ENCODE measurements at places on chromosomes 6 and 20. TPM values are rescaled to one million over a fixed set of nuclear protein-coding genes. Genes with fewer than 3 reads are reported as not detected.

- DNase-seq = no peak
Observed at GRCh38 chr20:63562461-63563224, 8.7 kb downstream of the FNDC11 start.

FKBP1C gene
- not detected for total RNA-seq

CTAGE9 gene
- total RNA-seq = 0.21 TPM

- no peak for DNase-seq
Observed at GRCh38 chr6:126812010-126812409, 306.5 kb upstream of the RSPO3 start.

ZC3H12D gene
- 7.7 TPM for total RNA-seq

DNA sequence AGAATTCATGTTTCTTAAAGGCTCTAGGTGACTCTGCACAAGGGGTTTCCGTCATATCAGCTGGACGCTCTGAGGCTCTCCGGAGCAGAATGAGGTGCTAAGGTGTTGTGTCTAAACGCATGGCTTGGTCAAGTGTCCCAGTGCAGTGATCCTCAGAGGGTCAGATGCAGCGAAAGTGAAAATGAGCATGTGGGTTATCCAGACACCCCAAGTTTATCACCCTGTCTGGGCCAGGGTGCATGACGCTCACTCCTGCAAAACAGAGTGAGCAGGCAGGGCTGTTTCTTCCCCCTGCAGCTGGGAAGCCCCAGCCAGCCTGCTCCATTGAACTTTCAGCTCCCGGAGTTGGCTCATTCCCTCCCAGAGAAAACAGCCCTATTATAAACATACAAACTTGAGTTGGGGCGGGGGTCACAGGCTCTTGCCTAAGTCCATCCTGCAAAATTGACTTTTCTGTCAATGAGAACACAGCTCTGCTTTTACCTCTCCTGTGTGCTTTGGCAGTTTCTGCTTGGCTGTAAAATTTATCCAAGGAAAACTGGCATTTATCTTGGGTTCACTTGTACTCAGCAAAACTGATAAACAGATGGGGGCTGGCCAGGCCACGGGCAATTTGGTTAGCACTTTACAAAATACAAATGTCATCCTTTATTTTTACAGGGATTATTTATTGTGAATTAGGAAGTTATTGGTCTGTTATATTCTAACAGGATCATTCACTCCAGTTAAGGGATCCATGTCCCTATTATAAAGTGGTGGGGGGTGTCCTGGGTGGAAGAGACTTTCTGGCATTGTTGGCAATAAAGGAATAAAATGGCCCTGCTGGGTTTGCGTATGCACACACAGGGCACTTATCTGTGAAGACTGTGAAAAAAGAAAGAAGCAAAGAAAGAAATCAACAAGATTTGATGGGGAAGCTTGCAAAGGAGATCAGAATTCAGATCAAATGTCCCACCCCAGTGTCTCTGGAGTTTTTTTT lies 154.9 kb downstream of the FOXA2 start:
- no peak for DNase-seq

DNA sequence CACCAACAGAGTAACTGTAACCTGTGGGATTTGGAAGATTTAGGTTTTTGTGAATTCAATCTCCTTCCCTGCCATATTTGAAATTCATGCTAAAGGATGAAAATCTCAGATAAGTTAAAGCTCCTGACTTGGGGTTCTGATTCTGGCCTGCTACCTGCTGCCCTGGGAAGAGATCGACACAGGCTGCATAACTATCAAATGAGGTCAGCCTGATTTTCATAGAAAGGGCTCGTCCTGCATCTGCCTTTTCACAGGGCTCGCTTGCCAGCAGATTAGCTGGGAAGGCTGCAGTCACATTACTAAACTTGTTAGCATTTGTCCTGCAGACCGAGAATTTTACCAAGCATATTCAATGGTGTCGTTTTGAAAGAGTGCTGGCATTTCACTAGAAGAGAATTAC lies 14.6 kb downstream of the GCLC start:
- no peak for DNase-seq

DNA sequence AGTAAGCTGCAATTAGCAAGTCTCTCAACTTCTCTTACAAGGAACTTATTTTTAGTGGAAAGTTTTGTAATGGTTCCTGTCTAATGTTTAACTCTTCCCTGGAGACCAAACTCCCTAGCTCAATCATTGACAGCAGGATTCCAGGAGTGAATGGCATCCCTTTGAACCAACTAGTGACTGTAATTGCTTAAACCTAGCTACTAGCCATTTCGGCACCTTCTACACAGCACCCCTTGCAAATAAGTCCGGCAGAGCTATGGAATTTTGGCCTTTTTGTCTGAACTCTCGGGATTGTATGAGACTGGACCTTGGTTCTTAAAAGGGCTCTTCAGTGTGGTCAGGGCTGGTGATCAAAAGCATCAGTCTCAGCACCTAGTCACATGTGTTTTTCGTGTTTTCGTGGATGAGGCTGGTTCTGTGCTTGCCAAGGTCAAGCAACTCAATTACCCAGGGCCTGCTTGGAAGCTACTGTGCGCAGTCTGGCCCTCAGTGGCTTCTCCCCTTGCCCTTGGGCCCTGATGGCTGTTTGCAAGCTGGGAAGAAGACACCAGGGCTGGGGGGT lies 135.3 kb upstream of the NEDD9 start:
- DNase-seq = no peak

DNA sequence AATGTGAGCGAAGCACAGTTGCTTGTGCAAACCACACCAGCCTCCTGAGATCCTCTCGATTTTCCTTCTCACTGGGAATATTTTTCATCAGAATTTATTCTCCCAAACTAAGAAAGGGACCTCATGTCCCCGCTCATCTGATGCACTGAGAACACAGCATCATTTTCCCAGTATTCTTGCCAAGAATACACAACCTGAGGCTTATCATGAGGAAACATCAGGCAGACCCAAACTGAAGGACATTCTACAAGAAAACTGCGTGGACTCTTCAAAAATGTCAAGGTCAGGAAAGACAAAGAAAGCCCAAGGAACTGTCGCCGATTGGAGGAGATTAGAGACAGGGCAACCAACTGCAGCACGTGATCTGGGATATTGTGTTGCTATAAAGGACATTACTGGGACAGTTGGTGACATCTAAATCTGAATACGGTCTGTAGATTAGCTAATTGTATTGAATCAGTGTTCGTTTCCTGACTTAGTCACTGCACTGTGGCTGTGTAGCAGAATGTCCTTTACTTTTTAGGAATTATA lies 72.3 kb downstream of the SNX5 start:
- no peak for DNase-seq

DNA sequence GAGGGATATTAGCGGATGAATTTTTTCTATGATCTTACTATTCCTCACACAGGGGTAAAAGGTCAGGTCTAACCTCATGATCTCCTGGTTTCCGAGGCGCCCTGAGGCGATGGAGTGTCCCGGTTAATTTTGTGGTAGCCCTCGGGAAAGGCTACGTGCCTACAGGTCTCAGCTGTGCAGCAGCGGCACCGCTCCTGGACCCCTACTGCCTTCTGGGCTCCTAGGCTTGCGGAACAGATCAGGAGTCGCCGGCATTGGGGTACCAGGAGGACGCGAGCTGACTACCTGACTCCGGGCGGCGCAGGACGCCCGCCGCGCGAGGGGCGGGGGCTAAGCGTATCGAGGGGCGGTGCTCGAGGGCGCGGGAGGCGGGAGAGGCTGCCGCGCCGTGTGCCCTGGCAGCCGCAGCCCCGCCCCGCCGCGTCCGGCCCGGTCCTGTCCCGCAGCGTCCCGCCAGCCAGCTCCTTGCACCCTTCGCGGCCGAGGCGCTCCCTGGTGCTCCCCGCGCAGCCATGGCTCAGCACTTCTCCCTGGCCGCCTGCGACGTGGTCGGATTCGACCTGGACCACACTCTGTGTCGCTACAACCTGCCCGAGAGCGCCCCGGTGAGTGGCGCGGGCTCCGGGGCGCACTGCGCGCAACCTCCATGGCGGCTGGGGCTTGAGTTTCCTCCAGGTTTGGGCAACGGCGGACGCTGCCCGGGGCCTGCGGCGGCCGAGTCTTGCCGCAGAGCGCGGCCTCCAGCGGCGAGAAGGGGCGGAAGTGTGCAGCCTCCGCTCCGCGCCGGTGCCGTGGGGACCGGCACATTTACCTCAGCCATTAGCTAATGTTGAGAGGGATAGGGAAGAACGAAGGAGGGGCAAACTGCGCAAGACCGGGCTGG lies at the start of gene NT5DC1:
TSS of gene NT5DC1 (plus strand) at position 435 of the 883 bp plus-strand sequence. CDS start at position 513, 78 bp downstream.
- peak; percentile 90 for DNase-seq

SRMS gene
- 0.23 TPM for total RNA-seq

GRCh38 chr6:145809211-145809610 lies 5.4 kb downstream of the FBXO30 start:
- no peak for DNase-seq

GRCh38 chr6:118580585-118581419 lies 32.7 kb downstream of the PLN start:
- peak; percentile 77 for DNase-seq

- DNase-seq = no peak
Observed at GRCh38 chr6:34729631-34730470, 27.5 kb upstream of the SNRPC start.

DNA sequence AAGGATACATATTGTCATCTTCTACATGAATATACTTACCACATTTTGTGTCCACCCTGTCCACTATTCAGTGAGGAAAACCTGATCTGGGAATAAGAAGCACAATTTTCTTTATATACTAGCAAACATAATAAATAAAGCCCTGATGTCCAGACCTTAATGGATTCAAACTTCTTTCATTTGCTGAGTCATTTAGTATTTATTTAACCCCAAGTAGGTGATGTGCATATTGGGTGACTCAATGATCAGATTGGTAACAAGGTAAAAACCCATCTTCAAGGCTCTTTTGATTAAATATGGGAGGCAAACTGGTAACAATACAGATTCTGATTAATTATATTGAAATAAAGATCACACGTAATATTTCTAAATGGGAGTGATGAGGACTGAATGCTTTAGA lies 1159.8 kb upstream of the EYS start:
- no peak for DNase-seq

GRCh38 chr20:62821726-62822210 lies 4.9 kb downstream of the COL9A3 start:
- DNase-seq = no peak

DNA sequence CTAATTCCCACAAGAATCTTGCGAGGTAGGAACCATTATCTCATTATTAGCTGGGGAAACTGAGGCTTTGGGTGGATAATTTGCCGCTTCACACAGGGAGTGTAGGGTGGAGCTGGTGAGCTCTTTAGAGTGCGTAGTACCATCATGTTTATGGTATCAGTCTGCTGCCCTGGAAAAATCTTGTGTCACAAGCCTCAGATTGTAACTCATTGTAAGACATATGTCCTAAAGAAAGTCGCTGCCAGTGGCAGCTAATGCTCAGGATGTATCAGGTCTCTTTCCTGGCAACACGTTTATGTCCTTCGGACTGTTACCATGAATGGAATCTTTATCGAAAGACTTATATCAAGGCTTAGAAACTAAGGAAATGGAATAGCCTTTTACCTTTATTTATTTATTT lies 1.9 kb downstream of the ZFAND3 start:
- DNase-seq = no peak

DNA sequence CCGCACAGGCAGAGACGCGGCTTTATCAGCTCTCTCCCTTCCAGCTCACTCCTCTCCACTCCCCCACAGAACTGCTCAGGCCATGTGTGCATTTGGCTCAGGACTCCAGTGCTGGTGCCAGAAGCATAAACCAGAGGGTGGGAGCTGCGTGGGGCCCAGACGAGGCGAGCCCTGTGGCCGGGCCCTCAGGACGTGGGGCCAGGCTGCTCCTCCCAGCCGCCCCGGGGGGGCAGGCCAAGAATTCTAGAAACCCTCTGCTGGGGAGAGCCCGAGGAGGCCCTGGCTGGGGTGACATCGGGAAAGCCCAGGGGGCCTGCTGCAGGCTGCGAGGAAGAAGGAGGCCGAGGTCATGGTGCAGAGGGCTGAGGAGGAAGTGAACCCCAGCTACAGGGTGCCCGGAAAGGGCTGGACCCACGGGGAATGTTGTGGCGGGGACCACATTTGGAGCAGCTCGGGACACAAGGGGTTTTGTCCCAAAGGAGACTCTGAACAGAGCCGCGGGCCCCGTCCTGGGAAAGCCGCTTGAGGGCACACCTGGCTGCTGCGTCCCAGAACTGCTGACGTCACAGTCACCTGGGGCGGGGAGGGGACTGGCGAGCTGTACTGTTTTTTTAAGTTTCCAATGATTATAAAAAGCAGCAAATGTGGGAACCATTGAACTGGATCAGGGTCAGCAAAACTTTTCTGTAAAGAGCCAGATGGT lies 107.1 kb downstream of the BANF2 start:
- DNase-seq = no peak

LRRN4 gene
- total RNA-seq = not detected

GRCh38 chr6:21149470-21149869 lies 444.1 kb upstream of the SOX4 start:
- no peak for DNase-seq

DNA sequence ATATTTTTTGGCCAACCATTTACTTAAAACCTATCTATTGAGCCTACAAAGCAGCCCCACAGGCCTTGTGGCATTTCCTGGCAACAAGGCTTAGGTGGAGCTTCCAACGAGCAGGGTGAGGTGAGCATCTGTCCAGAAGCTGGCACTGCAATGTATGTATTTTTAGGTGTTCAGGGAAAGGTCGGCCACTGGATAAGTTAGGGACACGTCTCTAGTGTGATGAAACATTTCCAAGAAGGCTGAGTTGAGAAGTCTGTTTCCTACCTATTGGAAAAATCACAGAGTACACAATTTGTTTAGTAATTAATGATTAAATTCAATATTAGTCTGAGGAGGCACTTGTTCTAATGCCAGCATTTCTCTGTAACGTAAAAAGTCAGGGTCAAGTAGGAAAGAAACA lies 17.8 kb upstream of the RCAN2 start:
- no peak for DNase-seq

MOG gene
- total RNA-seq = not detected

- DNase-seq = no peak
Observed at GRCh38 chr6:168699631-168700295, 258.8 kb downstream of the SMOC2 start.

DNA sequence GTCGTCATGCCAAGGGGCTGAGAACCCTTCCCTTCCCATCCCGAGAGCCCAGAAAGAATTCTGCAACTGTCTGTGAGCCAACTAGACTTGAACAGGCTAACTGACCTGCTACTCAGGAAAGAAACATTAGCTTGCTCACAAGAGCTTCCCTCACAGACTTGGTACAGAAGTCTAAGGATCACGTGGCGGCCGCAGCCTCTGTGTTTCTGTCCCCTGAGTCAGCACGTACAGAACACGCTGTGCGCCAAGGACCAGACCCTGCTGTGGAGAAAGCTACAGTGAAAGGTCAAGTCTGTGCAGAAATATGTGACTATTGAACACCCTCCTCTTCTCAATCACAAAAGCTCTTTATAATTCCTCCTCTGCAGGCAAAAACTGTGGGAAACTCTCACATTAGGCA lies 151.3 kb upstream of the QKI start:
- DNase-seq = no peak

DNA sequence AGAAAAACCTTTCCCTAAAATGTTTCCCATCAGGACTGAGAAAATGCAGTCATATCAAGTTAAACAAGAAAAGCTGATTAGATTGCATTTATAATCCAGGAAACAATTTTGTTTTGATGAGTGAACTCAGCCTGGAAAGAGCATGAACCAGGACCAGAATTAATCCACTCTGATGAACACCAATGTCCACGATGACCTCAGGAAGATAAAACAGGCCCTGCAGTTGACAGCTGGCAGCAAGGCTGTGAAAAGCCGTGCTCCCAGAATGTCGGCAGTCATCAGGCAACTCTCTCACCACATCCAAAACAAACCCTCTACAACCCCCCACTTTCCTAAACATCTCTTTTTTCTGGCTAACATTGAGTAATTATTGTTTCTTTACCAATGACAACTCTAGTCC lies 74.0 kb upstream of the PROKR2 start:
- DNase-seq = no peak
